ENCODE measurements at places on chromosomes 5 and 9.

- peak; percentile 24 for DNase-seq
Measured at GRCh38 chr5:142888469-142889085, 118.4 kb downstream of the ARHGAP26 start.

- no peak for DNase-seq
Measured at GRCh38 chr5:54090495-54091120, 219.8 kb downstream of the ARL15 start.

GRCh38 chr5:66442951-66443445 is 153.2 kb upstream of the MAST4 start:
- no peak for DNase-seq

DNA sequence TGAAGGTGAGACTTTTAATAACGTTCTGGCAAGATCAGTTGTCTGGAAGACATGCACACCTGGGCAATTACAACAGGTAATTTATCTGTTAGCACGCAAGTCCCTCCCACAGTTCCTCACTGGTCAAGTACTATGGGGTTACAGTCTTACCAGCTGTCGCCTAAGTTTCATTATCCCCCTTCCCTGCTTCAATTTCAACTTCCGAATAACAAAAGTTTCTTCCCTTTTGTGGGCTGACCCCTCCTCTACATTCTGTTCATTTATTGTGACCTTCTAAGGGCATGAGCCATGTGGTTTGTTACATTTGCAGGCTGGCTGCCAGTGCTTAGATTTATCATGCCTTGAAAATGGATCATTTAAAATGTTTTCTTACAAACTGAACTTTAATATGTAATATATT is 16.5 kb downstream of the GAPT start:
- DNase-seq: no peak

- DNase-seq: no peak
Measured at GRCh38 chr9:135419106-135419505, 60.5 kb upstream of the PPP1R26 start.

- no peak for DNase-seq
Measured at GRCh38 chr5:104708027-104708426, 1145.4 kb upstream of the NUDT12 start.

GRCh38 chr5:174313615-174314014 is 268.1 kb downstream of the NSG2 start:
- DNase-seq: no peak

Measured in hematopoietic multipotent progenitor cell treated with erythropoietin and hydrocortisone succinate and interleukin-3 and kit ligand, for 17 days (in vitro differentiated cells).